ENCODE measurements at places on chromosomes 3 and 15.

- no peak for DNase-seq
These were observed 55.9 kb upstream of the KLF13 start for GRCh38 chr15:31270767-31271166.

DNA sequence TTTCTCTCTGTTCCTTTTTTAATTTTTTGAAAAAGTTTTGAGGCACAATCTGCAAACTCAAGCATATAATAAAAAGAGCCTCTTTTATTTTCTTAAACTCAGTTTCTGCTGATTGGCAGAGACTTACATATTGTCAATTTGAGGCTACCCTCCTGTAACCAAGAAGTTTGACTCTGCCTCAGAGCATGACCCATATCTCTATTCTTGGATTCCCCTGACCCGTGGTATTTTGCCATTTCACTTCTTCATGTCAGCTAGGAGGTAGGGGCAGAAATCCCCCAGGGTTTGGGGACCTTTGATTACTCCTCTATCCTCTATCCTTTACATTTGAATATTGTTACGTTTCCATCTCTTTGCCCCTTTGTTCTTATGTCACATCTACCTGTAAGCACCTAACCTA lies 479.1 kb upstream of the ALCAM start:
- DNase-seq = no peak

GRCh38 chr3:173708191-173708590 lies 310.6 kb downstream of the NLGN1 start:
- DNase-seq = no peak

DNA sequence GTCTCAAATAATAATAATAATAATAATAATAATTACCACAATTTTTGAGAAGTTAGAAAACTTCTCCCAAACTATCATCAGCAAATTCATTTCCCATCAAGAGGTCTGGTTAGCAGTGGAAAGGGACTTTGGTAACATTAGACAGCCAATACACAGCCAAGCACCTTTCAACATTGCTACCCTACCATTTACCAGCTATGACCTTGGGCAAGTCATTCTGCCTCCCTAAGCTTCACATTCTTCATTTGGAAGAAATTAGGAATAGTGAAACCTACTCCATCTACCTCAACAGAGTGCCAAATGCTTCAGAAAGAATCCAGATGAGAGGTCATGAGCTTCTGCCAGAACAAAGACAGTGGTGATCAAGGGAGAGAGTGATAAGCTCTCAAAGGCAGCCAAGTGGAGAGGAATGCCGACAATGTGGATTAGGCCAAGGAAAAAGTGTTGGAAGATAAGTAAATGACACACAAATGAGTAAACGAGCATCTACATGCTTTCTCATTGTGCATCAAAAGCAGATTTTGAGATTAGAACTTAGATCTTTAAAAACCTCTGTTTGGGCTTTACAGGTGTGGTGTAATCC lies 42.9 kb upstream of the LPP start:
- DNase-seq = no peak

DNA sequence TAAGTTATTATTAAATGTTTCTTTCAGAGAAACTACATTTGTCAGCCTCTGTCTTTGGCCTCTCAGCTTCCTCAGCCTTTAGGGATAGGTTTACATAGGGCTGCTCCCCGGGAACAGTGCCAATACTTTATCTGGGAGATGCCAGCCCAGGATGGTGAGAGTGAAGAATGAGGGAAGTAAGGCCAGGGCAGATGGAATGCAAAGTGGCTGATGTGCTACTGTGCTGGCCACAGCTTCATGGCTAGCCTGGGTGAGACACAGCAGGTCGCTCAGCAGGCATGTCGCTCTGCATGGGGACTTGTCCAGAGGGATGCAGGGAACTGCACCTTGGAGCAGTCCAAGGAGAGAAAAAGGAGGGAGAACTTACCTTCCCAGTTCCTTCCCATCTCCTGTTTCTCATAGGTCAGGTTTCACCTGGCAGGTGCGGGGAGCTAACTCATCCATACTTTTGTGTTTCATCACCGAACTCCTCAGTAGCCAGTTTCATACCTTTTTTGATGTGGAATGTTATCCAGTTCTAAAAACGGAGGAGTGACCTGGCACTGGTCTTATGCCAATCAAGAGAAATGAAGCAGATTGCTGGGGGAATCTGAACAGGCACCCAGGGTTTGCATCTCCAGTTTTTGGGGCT lies 30.9 kb upstream of the C15orf39 start:
- no peak for DNase-seq

- DNase-seq = no peak
These were observed 591.5 kb upstream of the ADAMTS9 start for GRCh38 chr3:65279225-65279782.

- no peak for DNase-seq
These were observed 67.2 kb downstream of the RPL39L start for GRCh38 chr3:187072102-187072501.

DNA sequence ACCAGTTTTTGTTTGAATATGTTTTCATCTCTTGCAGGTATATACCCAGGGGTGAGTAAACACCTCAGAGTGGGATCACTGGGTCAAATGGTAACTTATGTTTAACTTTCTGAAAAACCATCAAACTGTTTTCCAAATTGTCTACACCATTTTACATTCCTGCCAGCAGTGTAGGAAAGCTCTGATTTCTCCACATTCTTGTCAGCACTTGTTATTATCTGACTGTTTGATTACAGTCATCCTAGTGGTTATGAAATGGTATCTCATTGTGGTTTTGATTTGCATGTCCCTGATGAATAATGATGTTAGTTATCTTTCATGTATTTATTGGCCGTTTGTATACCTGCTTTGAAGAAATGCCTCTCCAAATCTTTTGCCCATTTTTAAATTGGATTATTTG lies 13.8 kb downstream of the FSD2 start:
- DNase-seq = no peak

- DNase-seq = no peak
These were observed 10.0 kb downstream of the TRPM1 start for GRCh38 chr15:31091481-31091880.

- no peak for DNase-seq
These were observed 8.8 kb downstream of the RAD54L2 start for GRCh38 chr3:51547274-51547673.

- DNase-seq = no peak
These were observed 340.0 kb upstream of the TMCO5A start for GRCh38 chr15:37594417-37594816.

GRCh38 chr15:33190539-33190938 lies 4.0 kb downstream of the FMN1 start:
- no peak for DNase-seq

GRCh38 chr3:72950801-72951200 lies 45.8 kb upstream of the PPP4R2 start:
- no peak for DNase-seq

DNA sequence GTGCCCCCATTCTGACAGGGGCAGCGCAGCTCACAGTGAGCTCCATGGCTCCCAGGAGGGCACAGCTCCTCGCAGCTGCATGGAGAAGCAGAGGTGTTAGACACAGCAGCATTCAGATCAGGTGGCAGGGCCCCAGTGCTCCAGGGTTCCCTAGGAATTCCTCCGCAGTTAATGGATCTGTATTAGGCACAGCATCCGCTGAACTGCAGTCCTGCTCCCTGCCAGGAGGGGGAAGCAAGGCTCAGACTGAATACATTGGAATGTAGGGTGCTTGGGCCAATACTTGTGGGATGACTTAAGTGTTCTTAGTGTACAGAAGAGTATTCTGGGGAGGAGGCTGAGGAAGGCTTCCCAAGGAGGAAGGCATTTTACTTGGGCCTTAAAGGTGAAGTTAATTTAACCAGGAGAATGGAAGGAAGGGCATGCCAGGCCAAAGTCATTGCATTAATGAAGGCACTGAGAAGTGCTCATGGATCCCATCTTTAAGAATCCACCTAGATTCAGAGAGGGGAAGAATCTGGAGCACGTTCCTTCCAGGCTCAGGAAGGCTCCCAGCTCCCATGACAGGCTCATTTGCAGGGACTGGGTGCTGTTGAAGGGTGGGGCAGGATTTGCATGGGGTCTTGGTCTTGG lies 111.6 kb downstream of the RAB11A start:
- DNase-seq = peak; percentile 18

DNA sequence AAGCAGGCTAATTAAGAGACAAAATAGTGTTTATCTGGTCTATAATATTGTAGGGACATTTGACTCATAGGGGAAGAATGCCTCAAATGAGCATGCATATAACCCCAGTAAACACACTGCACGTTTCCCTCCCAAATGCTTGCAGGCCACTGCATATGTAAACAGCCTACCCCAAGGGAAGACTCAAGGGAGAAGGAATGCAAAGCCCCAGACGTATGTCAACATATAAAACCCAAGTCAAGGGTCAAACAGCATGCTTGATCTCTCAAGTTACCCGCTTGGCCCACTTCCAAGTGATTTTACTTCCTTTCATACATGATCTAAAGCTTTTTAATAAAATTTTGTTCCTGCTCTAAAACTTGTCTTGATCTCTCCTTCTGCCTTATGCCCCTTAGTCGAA lies 1090.0 kb downstream of the OTOL1 start:
- no peak for DNase-seq

GRCh38 chr15:73927476-73928240 lies 1.4 kb downstream of the LOXL1 start:
- DNase-seq = peak; percentile 53

DNA sequence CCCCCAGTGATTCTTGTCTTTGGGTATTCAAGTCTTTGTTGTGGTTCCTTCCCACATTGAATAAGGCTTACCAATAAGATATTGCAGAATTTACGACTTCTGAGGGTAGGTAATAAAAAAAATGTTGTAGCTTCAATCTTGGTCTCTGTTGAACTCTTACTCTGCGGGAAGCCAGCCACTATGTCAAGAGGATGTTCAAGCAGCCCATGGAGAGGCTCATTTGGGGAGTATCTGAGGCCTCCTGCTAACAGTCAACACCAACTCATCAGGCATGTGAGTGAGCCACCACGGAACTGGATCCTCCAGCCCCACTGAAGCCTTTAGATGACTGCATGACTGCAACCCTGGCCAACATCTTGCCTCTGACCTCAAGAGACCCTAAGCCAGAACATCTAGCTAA lies 3.2 kb upstream of the TBC1D23 start:
- DNase-seq = no peak

GRCh38 chr15:37131621-37132020 lies 31.3 kb upstream of the MEIS2 start:
- no peak for DNase-seq

DNA sequence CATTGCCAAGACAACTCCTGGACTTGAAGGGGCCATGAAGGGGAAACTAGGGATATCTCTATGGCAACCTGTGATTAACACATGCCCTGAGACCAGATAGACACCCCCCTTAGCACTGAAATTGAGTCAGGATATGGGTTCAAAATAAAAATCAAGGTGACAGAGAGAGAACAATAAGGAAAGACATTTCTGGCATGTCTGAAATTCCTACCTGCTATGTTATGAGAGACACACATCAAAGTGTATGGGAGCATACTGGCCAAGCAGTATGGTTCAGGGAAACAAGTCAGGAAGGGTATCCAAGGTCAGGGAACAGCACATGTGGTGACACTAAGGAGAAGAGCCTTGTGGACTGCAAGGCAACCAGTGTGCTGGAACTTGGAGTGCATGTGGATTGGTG lies 388.7 kb downstream of the SHQ1 start:
- no peak for DNase-seq

DNA sequence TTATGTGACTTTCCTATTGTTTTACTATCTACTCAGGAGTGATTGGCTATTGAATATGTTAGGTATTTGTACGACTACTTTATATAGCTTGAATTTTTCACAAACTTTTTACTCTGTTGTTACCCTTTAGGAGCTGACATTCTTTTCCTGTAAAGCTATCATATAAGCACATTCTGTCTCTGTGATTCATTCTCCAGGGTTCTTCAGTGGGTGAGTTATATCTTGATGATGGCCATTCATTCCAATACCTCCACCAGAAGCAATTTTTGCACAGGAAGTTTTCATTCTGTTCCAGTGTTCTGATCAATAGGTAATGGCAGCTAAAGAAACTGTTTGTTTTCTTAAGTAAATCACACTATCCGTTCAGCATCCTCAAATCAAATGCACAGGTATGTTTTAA lies 10.1 kb upstream of the CAPN3 start:
- DNase-seq = no peak

DNA sequence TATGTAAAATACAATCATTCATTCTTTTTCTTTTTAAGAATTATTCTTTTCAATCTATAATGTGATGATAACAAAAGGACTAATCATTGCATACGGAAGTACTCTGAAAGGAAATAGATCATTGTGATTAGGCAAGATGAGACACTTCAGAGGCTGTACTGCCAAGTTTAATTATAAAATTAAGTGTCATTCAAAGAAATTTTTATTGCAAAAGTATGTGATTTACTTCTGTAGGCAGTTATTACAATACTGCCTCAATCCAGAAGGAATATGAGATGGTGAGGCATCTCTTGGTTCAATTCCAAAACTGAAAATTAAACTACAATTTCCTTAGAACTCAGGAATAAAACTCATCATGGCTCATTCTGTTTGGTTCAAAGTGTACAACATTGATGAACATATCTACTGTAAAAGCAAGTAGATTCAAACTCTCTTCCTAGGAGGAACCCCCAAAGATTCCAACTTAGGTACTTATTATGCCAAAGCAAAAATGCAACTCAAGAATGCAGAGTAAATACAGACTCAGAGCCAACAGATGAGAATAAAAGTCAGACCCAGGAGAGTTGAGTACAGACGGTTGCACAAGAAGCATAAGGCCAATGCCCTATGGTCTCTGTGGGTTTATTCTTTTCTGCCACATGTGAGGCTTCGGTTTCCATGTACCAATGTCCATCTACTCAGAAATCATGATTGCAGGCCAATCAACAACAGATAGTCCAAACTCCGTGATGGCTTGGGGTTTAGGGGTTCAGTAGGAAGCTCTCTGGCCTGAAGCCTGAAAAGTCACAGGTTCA lies 118.5 kb upstream of the WNT5A start:
- DNase-seq = no peak
